Type B pancreatic cell (in vitro differentiated cells): ENCODE measurements at places on chromosomes 4 and X. TPM values are rescaled to one million over a fixed set of nuclear protein-coding genes. Genes with fewer than 3 reads are reported as not detected.

DNA sequence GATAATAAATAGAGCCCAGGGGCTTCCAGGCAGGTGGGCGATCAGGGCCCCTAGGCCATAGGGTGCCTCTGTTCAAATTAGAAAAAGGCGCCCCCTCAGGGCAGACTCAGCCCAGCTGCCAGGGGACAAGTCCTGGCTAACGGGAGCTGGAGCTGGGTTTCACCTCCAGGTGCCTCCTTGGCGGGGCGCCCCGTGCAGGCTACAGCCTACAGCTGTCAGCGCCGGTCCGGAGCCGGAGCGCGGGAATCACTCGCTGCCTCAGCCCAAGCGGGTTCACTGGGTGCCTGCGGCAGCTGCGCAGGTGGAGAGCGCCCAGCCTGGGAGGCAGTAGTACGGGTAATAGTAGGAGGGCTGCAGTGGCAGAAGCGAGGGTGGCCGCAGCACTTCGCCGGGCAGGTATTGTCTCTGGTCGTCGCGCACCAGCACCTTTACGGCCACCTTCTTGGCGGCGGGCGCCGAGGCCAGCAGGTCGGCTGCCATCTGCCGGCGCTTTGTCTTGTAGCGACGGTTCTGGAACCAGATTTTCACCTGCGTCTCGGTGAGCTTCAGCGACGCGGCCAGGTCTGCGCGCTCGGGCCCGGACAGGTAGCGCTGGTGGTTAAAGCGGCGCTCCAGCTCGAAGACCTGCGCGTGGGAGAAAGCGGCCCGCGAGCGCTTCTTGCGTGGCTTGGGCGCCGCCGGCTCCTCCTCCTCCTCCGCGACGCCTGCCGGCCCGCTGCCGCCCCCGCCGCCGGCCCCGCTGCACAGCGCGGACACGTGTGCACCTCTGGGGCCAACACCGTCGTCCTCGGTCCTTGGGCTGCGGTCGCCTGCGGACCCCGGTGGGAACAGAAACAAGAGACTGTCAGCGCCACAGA is 2.4 kb downstream of the NKX3-2 start:
- H3K27ac ChIP-seq, result no peak overlapping the region
- peaks cover 86% of the 10 kb centered on the region for H3K27me3 ChIP-seq
- peak overlapping the region; percentile 86 for H3K4me3 ChIP-seq
- peaks cover 15% of the 10 kb centered on the region for H3K4me1 ChIP-seq

DNA sequence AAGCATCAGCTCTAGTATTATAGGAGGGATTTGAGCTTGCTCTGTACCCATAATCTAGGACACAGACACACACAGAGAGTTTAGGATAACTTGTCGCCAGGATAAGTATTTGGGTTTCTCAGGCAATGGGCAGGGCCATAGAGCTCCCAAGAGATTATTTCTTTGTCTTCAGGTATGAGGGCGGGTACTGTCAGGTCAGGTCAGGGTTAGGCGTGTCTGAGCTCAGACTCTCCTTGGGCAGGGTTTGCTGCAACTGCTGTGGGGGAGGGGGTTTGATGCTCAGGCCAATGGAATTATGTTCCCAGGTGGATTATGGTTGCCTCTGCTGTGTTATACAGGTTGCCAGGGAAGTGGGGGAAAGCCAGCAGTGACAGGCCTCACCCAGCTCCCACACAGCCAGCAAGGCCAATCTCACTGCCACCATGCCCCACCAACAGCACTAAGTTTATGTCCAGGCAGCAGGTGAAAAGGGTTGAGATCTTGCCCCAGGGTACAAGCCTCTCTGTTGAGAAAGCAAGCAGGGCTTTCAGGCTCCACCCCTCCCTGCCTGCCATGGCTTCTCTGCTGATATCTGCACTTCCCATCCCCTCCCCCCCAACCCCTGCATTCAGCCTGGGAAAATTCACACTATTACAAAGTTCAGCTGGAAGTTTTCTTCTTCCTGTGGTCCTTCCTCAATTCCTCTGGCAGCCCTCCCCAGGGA is 101.3 kb downstream of the RRAGB start:
- H3K27ac ChIP-seq, result peak overlapping the region; percentile 61
- no peak for DNase-seq
- no peaks in the 10 kb centered on the region for H3K27me3 ChIP-seq
- peak overlapping the region; percentile 19 for H3K4me3 ChIP-seq
- no peaks in the 10 kb centered on the region for H3K36me3 ChIP-seq
- H3K4me1 ChIP-seq, result no peaks in the 10 kb centered on the region

DNA sequence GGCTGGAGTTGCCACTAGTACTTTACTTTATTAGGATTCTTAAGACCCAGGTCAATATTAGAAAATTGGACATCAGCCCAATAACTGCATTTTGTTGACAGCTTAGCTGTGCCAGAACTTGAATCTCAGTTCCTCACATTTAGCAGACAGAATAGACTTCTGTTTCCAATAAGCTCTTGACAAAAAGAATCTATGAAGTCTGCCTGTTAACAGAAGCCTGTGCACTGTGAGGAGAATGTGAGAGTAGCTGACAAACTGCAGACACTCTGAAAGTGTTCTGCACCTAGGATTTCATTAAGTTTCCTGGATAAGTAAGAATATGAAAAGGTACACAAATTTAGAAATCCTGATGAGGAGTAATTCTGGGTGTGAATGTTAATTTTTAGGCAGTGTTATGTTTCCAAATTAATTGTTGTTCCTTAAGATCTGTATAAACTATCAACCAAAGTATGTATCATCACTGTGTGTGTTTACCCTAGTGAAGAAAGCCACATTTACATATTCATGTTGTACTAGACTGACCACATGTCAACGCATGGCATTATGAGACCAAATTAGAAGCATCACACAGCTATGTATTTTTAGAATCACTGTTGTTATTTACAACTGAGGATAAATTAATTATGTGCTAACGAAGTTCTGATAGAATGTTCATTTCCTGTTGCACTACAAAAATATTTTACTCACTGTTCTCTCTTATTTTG is 756.4 kb upstream of the IGFBP7 start:
- DNase-seq, result no peak
- no peaks in the 10 kb centered on the region for H3K4me1 ChIP-seq
- H3K4me3 ChIP-seq, result no peak overlapping the region
- no peaks in the 10 kb centered on the region for H3K27me3 ChIP-seq
- no peaks in the 10 kb centered on the region for H3K36me3 ChIP-seq
- H3K27ac ChIP-seq, result no peak overlapping the region

DNA sequence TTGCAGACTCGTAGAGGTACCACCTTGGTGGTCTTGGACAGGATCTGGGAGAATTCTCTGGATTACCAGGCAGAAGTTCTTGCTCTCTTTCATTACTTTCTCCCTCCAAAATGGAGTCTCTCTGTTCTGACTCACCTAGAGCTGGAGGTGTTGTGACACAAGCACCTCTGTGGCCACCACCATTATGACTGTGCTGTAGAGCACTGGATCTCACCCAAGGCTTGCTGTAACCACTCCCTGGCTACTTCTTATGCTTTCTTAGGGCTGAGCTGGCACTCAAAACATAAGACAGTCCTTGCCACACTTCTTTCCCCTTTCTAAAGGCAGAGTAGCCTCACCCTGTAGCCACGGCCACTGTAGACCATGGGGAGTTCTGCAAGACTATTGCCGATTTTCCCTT is 296.6 kb upstream of the DIPK2B start:
- no peak for DNase-seq
- peaks cover 3% of the 10 kb centered on the region for H3K36me3 ChIP-seq
- no peak overlapping the region for H3K27ac ChIP-seq
- H3K4me1 ChIP-seq, result no peaks in the 10 kb centered on the region
- no peaks in the 10 kb centered on the region for H3K27me3 ChIP-seq

DNA sequence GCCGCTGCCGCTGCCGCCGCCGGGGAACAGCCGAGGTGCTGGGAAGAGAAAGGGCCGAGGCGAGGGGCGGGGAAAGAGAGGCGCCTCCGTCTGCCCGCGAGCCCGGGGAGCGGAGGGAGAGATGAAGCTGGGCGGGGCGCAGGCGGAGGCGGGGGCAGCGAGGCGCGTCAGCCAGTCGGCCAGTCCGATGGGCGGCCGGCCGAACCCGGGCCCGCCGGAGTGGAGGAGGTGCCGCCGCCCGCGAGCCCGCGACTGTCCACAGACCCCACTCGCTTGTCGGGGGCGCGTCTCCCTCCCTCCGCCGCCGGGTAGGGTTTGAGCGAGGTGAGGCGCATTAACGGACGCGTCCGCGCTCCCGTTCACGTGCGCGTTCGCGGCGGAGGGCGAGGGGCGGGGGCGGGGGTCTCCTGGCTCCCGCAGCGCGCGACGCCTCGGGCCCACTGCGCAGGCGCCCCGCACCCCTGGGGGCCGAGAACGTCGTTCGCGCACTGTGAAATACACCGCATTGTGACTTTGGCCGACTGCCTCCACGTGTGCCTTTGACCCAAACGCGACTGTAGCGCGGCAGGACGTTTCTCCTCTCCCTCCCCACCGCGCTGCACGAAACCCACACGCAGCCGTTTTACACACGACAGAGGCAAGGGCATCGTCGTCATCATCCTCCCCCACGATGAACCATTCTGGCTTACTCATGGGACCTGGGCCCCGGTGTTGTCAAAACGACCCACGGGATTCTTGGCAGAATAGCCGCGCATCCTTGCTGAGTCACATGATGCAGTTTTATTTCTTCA is at the start of gene NUDT11:
TSS of gene NUDT11 (minus strand) at position 92 of the 791 bp plus-strand sequence. CDS start 148 bp downstream, outside the sequence.
- H3K27me3 ChIP-seq, result peaks cover 7% of the 10 kb centered on the region
- peaks cover 2% of the 10 kb centered on the region for H3K4me1 ChIP-seq
- no peaks in the 10 kb centered on the region for H3K36me3 ChIP-seq
- peak within 1 kb of the TSS; percentile 89 for H3K27ac ChIP-seq

DNA sequence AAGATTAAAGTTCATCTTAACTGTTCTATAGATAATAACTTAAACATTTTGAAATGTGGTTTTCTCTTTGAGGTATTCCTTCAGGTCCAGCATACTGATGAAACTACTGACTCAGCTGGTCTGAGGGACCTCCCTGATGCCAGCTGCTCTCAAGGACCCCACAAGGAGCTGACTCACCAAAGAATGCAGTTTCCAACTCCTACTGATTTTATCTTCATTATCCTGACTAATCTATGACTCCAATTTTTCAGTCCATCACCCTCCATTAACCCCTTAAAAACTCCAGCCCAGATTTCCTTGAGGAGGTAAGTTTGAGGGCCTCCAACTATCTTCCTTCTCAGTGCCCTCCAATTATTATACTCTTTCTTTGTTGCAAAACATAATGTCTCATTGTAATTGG is 1.4 kb upstream of the UGT2B4 start:
- no peak for DNase-seq
- no peak overlapping the region for H3K4me3 ChIP-seq
- H3K4me1 ChIP-seq, result no peaks in the 10 kb centered on the region
- no peak overlapping the region for H3K27ac ChIP-seq
- no peaks in the 10 kb centered on the region for H3K36me3 ChIP-seq
- no peaks in the 10 kb centered on the region for H3K27me3 ChIP-seq

- no peak for DNase-seq
- H3K4me1 ChIP-seq, result no peaks in the 10 kb centered on the region
- H3K4me3 ChIP-seq, result no peak overlapping the region
- H3K27ac ChIP-seq, result no peak overlapping the region
- H3K36me3 ChIP-seq, result no peaks in the 10 kb centered on the region
- H3K27me3 ChIP-seq, result peaks cover 13% of the 10 kb centered on the region
Observed at GRCh38 chr4:29002151-29002550, 1718.0 kb upstream of the PCDH7 start.

CDX4 gene
- total RNA-seq, result not detected in 2 replicates

KIT gene
- total RNA-seq, result 5.5 and 19.5 TPM in 2 replicates

GC gene
- 71.9 and 245 TPM in 2 replicates for total RNA-seq
